ENCODE measurements at places on chromosomes 5 and 9.

DNA sequence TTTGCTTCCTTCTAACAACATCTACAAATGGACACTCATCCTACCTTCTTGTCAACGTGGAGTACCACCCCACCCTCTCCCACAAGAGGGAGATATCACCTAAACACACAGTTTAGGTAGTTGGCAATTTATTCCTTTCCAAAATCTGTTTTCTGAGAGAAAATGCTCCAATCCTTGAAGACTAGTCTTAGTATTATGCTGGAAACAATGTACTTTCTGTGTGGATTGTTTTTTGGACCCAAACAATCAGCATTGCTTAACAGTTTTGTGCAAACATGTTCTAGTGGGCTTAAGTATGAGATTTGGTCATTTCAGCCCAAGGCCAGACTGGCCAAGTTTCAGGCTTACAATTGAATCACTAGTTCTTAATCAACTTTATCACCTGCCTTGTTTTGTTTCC is 359.1 kb downstream of the ARHGEF28 start:
- DNase-seq: no peak

- peak; percentile 39 for DNase-seq
These were observed 21.7 kb downstream of the SLC6A18 start for GRCh38 chr5:1246711-1247431.

- DNase-seq: no peak
These were observed 648.0 kb upstream of the DMAC1 start for GRCh38 chr9:8447601-8448000.

GRCh38 chr5:82642313-82642712 is 364.2 kb upstream of the RPS23 start:
- no peak for DNase-seq

GRCh38 chr9:18014556-18014955 is 435.7 kb downstream of the SH3GL2 start:
- no peak for DNase-seq

DNA sequence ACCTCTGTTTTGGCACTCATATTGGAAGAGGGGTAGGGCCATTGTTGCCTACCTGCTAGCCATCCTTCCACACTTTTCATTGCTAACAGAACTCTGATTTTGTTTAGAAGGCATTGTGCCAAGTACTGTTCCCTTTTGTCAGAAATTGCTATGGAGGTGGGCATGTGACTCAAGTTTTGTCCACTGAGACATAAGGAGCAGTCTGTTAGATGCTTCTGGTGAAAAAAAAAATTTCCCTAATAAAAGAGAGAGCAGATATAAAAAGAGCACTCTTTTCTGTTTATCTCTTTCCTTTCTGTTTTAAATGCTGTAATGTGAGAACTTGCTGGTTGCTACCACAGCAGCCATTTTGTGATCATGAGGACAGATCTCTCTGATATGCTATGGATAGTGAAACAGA is 21.9 kb upstream of the THG1L start:
- no peak for DNase-seq

- DNase-seq: no peak
These were observed 35.0 kb downstream of the ANGPTL2 start for GRCh38 chr9:127087411-127087810.

DNA sequence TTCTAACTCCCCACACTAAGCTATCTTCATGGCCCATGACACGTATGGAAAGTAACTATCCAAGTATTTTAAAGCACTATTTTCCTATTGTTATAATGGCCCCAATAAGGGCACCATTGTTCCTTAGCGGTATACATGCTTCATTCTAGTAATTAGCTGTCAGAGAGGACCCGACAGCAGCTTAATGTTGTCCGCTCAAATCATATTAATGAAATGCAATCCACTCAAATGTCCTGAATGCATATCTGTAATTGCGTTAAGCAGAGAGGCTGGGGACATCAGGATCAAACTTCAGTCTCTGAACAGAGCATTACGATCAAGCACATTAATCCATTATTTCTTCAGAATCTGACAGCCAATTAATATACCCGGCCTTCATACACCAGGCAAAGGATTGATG is 139.7 kb downstream of the CRB2 start:
- no peak for DNase-seq

- DNase-seq: no peak
These were observed 978 bp upstream of the RGS14 start for GRCh38 chr5:177356746-177357145.

- no peak for DNase-seq
These were observed 11.9 kb downstream of the TNFAIP8 start for GRCh38 chr5:119367502-119368237.

GRCh38 chr5:109448838-109449237 is 39.1 kb upstream of the PJA2 start:
- no peak for DNase-seq

GRCh38 chr9:113160571-113160970 is 9.8 kb downstream of the SLC31A2 start:
- peak; percentile 63 for DNase-seq

DNA sequence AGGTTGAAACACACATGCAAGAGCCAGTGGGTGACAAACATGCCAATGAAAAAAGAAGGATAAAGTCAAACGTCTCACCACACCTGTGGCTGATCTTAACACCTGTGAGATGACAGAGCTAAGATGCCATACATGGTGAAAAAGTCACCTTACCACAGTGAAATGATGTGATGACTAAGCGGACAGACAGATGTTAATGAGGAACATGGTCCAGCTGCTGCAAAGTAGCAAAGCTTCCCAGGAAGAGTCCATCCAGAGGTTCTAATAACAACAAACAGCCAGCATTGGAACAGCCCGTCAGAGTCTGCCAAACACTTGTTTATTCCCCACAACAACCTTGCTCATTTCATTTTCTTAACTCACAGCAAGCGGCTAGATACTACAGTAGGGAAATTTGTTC is 1.9 kb downstream of the KIAA1191 start:
- DNase-seq: no peak

- no peak for DNase-seq
These were observed 161.9 kb downstream of the MACROH2A1 start for GRCh38 chr5:135236908-135237747.

GRCh38 chr9:124394167-124394566 is 21.1 kb downstream of the PSMB7 start:
- DNase-seq: no peak

GRCh38 chr5:168770036-168770498 is 190.9 kb upstream of the PANK3 start:
- no peak for DNase-seq

GRCh38 chr5:119397518-119398380 is 41.9 kb downstream of the TNFAIP8 start:
- no peak for DNase-seq

DNA sequence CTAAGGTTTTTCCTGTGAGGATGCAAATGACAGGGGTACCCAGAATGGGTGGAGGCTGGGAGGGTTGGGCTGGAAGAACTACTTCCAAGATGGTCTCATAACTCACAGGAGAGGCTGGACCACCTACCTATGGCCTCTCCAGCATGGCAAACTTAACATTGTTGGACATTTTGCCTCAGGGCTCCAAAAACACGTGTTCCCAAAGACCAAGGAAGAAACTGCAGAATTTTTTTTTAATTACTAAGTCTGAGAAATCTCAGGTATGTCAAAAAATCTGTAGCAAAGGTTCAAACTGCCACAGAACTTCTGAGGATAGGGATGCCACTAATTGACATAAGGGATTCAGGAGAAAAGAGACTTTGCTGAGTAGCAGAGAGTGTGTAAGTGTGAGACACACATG is 270.8 kb downstream of the NNT start:
- DNase-seq: no peak

GRCh38 chr5:64923151-64923685 is 154.5 kb downstream of the CWC27 start:
- no peak for DNase-seq

GRCh38 chr5:143781993-143782520 is 29.9 kb upstream of the HMHB1 start:
- DNase-seq: no peak

DNA sequence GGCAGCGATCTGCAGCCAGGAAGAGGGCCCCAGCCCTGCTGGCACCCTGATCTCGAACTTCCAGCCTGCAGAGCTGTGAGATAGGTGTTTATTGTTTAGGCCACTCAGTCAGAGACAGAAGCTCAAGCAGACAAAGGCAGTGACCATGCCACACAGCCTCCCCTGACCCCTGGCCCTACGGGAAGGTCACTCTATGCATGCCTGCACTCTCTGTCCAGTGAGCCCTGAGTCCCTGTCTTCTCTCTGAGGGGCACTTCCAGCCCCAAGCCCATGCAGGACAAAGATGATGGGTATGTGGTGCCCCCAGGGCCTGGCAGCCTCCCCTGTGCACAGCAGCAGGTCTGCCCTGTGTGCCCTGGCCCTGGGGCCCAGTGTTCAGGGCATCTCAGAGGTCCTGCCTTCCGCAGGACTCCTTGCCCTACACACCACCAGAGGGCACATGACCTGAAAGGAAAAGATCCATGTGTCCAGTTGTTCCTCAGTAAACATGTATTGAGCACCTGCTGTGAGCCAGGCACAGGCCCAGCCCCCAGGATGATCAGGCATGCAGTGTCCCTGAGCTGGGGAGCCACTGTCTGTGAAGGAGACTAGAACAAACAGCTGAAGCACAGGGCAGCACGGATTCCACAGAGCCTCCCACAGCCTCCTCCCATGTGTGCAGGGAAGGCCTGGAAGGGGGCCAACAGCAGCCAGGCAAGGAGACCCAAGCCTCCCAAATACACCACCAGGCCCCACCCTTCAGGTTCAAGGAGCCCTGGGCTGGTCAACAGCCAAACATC is 109.3 kb downstream of the ATPSCKMT start:
- DNase-seq: no peak

- peak; percentile 12 for DNase-seq
These were observed 153.5 kb upstream of the STK32A start for GRCh38 chr5:147081311-147081764.

GRCh38 chr5:175576591-175576990 is 81.3 kb upstream of the HRH2 start:
- DNase-seq: no peak

- DNase-seq: no peak
These were observed 66.3 kb upstream of the SPOCK1 start for GRCh38 chr5:137565450-137565849.

- peak; percentile 81 for DNase-seq
These were observed 29.6 kb downstream of the PAX5 start for GRCh38 chr9:37004424-37004935.

- no peak for DNase-seq
These were observed 463.9 kb downstream of the ANXA1 start for GRCh38 chr9:73615557-73615956.

GRCh38 chr9:18263377-18263776 is 210.6 kb upstream of the ADAMTSL1 start:
- DNase-seq: no peak
